ENCODE measurements at places on chromosomes 1 and 21. TPM values are rescaled to one million over a fixed set of nuclear protein-coding genes. Genes with fewer than 3 reads are reported as not detected.

The OLIG2 gene
- not detected for total RNA-seq

The NBL1 gene
- 5.3 TPM for total RNA-seq

The NTMT2 gene
- not detected for total RNA-seq

The HLX gene
- total RNA-seq = 2.3 TPM

The SHE gene
- total RNA-seq = not detected

The KRTAP19-5 gene
- not detected for total RNA-seq

The TNFRSF4 gene
- total RNA-seq = not detected

The TESK2 gene
- 1.1 TPM for total RNA-seq

The SPAG17 gene
- total RNA-seq = not detected

The CLDN17 gene
- total RNA-seq = not detected

The LCE3E gene
- not detected for total RNA-seq

The HNRNPCL1 gene
- total RNA-seq = not detected

The TMCC2 gene
- 24.0 TPM for total RNA-seq

The EPHB2 gene
- 4.2 TPM for total RNA-seq

The KCNN3 gene
- total RNA-seq = 30.8 TPM

The CCDC181 gene
- total RNA-seq = 0.47 TPM

The THEM5 gene
- total RNA-seq = not detected

The SLC22A15 gene
- total RNA-seq = 13.8 TPM

The VAMP3 gene
- 141 TPM for total RNA-seq

The CD53 gene
- not detected for total RNA-seq

The ERG gene
- not detected for total RNA-seq

The FMO2 gene
- not detected for total RNA-seq

The RGSL1 gene
- not detected for total RNA-seq

The AADACL4 gene
- not detected for total RNA-seq

The LYPD8 gene
- not detected for total RNA-seq

The HPCAL4 gene
- total RNA-seq = 0.78 TPM

The UCK2 gene
- total RNA-seq = 107 TPM

The SLC35A3 gene
- total RNA-seq = 17.5 TPM

The MAP10 gene
- total RNA-seq = 2.2 TPM

The OR2L5 gene
- total RNA-seq = not detected

The FABP3 gene
- total RNA-seq = 601 TPM

The ALX3 gene
- not detected for total RNA-seq

The PDE9A gene
- not detected for total RNA-seq

The AQP10 gene
- not detected for total RNA-seq

The OR2L13 gene
- not detected for total RNA-seq

The SLAMF1 gene
- not detected for total RNA-seq

The NR1I3 gene
- total RNA-seq = not detected

The NECTIN4 gene
- total RNA-seq = not detected

The SAMSN1 gene
- total RNA-seq = not detected

The F3 gene
- total RNA-seq = 5.0 TPM

The ZFP69B gene
- 3.3 TPM for total RNA-seq

The ACKR1 gene
- total RNA-seq = not detected

Data from myocyte (in vitro differentiated cells).